ENCODE measurements at places on chromosomes 16 and 17.

DNA sequence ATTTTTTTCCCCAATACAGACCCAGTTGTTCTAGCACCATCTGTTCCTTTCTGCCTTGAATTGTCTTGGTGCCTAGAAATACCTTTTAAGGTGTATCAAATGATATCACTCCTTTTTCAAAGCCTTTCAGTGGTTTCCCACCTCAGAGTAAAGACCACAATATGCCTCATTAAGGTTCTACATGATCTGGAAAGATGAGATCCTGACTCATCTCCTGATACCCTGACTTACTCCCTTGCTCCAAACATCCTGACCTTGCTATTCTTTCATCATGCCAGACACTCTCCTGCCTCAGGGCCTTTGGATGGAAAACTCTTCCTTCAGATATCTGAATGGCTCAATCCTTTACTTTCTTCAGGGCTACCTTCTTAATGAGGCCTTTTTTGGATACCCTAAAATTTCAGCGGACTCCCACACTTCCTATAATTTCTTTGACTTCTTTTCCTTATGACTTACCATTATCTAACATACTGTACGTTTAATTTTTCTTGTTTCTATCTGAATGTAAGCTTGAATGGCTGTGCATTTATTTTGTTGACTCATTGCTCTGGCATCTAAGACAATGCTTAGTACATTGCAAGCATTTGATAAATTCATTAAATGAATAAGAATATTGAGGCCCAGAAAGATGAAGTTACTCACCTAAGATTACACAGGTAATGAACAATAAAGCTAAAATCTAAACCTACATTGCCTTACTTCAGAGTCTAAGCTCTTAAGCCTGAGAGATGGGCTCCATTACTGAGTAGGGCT is 19.2 kb downstream of the FLOT2 start:
- DNase-seq, result no peak

GRCh38 chr17:31564883-31565301 is 173.4 kb downstream of the RAB11FIP4 start:
- no peak for DNase-seq

DNA sequence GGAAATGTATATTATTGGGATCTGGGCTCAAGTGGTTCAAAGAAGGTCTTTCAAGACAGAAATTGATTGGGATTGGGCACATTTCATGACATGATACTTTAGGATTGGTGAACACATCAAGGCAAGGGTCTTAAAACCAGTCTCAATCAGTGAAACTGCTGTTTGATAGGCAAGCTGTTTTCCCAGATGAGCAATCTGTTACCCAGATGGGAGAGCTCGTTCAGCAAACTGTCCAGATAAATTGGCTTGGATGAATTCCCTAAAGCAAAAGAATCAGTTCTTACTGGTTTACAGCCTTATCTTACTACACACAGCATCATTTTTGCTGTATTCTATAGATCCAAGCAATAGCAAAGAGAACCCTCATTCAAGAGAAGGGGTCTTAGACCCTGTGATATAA is 31.0 kb upstream of the CNEP1R1 start:
- DNase-seq, result no peak

DNA sequence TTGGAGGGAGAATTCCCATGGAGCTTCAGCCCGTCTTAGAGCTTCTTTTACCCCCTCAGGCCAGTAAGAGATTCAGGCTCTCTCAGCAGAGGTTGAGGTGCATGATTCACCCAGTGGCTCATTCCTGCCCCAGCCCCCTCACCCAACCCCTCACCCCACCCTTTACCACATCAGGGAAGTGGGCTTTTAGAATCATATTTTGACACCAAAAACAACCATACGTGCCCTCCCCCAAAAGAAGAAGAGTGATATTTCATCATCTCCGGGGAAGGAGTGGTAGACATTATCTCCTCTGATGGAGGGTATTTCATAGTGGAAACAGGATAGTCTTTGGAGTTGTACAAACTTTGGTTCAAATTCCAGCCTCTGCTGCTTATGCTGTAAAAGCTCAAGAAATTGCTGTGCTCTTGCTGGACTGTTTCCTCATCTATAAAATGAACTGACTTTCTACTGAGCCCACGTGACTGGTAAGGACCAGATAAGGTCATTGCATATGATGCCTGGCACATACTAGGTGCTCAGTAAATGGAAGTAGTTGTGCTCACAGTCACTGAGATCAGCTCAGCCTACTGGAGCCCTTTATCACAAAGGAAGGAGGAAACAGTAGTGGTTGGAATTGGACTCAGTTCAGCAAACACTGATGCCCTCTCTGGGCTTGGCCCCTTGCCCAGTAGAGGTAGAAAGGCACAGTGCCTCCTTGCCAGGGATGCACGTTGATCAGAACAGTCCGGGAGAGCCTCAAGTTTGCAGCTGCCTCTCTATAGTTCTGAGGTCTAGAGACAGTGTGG is 18.3 kb upstream of the CCL5 start:
- peak; percentile 68 for DNase-seq

GRCh38 chr16:72066747-72067146 is 3.7 kb downstream of the HPR start:
- peak; percentile 69 for DNase-seq

DNA sequence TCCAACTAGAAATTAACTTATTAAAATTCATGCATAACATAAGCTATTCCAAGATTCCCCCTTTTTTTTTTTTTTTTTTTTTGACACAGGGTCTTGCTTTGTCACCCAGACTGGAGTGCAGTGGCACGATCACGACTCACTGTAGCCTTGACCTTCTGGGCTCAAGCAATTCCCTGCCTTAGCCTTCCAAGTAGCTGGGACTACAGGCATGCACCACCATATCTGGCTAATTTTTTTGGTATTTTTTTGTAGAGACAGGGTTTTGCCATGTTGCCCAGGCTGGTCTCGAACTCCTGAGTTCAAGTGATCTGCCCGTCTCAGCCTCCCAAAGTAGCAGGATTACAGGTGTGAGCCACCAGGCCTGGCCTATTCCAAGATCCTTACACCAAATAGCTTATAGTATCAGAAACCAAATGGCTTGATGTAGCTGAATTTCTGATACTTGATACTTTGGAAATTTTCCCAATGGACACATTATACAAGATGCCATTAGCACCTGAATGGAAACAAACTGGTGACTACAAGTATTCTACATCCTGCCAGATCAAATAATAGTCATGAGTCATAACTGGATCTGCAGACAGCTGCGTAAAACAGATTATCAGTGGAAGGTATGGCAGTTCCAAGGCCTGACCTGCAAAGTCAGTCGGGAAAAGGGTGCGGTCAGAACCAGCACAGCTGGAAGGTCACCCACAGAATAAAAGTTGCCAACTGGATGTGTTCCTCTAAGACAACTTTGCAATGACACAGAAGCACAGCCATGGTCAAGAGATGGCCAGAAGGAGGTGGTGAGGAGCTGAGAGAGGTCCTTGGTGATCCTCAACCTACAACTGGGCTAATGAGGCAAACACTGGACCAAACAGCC is 14.5 kb downstream of the TUBG1 start:
- peak; percentile 60 for DNase-seq

GRCh38 chr17:21278450-21279197 is 5.9 kb upstream of the MAP2K3 start:
- peak; percentile 31 for DNase-seq

DNA sequence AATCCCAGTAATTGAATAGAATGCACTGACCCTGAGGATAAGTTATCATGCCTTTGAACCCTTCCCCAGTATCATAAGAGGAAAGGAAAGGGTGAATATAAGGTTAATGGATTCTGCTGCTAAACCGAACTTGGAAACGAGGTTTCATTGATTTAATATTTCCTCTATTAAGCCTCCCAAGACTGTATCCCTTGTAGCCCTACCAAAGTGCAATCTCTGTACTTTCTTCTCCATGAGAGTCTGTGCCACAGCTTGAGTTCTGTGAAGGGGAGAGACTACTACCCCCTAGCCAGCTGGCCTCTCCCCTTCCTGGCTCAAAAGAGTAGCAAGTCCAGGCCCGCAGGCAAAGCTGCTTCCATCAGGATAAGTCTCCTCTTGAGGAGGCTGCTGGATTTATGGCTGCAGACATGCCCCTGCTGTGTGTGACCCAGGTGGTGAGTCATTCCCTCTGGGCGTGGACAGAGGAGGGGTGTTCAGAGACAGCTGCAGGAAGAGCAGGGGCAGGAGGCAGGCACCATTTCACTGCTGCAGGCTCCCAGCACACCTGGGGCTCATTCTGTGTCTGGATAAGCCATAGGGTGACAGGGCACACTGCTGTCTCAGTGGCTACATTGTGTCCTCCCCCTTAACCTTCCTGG is 58.4 kb downstream of the TOM1L2 start:
- peak; percentile 50 for DNase-seq

DNA sequence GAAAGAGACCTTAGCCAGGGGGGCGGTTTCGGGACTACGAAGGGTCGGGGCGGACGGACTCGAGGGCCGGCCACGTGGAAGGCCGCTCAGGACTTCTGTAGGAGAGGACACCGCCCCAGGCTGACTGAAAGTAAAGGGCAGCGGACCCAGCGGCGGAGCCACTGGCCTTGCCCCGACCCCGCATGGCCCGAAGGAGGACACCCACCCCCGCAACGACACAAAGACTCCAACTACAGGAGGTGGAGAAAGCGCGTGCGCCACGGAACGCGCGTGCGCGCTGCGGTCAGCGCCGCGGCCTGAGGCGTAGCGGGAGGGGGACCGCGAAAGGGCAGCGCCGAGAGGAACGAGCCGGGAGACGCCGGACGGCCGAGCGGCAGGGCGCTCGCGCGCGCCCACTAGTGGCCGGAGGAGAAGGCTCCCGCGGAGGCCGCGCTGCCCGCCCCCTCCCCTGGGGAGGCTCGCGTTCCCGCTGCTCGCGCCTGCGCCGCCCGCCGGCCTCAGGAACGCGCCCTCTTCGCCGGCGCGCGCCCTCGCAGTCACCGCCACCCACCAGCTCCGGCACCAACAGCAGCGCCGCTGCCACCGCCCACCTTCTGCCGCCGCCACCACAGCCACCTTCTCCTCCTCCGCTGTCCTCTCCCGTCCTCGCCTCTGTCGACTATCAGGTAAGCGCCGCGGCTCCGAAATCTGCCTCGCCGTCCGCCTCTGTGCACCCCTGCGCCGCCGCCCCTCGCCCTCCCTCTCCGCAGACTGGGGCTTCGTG is at the start of gene MAPT:
Gene MAPT (plus strand): TSS at position 533 of the 763 bp plus-strand sequence. CDS start 67,784 bp downstream, outside the sequence.
- peak; percentile 94 for DNase-seq

GRCh38 chr16:77250400-77250799 is 51.2 kb downstream of the SYCE1L start:
- no peak for DNase-seq

GRCh38 chr16:86527366-86527765 is 17.0 kb downstream of the FOXF1 start:
- DNase-seq, result no peak

- no peak for DNase-seq
Observed at GRCh38 chr16:1985466-1986150, 1.6 kb downstream of the GFER start.

GRCh38 chr17:34228781-34229180 is 26.3 kb upstream of the CCL2 start:
- no peak for DNase-seq

- DNase-seq, result no peak
Observed at GRCh38 chr16:4911970-4912386, 25.0 kb downstream of the PPL start.

DNA sequence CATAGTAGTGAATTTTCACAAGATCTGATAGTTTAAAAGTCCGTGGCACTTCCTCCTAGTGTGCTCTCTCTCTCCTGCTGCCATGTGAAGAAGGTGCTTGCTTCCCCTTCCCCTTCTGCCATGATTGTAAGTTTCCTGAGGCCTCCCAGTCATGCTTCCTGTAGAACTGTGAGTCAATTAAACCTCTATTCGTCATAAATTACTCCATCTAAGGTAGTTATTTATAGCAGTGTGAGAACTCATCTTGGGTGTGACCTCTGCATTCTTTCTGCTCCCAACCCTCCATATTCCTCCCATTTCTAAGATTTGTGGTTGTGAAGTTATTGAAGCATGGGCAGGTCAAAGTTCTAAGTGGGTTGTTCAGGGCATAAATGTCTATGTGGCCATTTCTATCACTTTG is 62.1 kb upstream of the ADAMTS18 start:
- no peak for DNase-seq

- DNase-seq, result no peak
Observed at GRCh38 chr16:80063031-80063712, 462.6 kb upstream of the MAF start.

DNA sequence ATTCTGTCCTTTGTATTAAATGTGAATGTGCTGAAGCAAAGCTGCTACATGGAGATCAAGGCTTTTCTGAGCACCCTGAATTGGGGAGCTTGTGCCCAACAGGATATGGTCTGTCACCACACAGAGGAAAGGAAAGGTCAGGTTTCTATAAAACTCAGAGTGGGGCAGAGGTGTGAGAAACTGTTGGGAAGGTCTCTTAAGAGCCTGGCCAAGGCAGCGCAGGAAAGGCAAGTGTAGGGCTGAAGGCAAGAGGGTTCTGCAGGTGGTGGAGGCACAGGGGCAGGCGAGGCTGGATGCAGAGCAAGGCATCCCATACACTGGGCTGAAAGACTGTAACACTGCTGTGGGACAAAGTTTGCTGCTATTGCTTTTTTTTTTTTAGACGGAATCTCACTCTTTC is 8.1 kb downstream of the COX6A2 start:
- no peak for DNase-seq

- no peak for DNase-seq
Observed at GRCh38 chr17:37327341-37328090, 48.3 kb upstream of the C17orf78 start.

- DNase-seq, result peak; percentile 94
Observed at GRCh38 chr17:17752089-17752820, 71.0 kb downstream of the RAI1 start.

- no peak for DNase-seq
Observed at GRCh38 chr17:77882481-77883212, 75.9 kb upstream of the TNRC6C start.

DNA sequence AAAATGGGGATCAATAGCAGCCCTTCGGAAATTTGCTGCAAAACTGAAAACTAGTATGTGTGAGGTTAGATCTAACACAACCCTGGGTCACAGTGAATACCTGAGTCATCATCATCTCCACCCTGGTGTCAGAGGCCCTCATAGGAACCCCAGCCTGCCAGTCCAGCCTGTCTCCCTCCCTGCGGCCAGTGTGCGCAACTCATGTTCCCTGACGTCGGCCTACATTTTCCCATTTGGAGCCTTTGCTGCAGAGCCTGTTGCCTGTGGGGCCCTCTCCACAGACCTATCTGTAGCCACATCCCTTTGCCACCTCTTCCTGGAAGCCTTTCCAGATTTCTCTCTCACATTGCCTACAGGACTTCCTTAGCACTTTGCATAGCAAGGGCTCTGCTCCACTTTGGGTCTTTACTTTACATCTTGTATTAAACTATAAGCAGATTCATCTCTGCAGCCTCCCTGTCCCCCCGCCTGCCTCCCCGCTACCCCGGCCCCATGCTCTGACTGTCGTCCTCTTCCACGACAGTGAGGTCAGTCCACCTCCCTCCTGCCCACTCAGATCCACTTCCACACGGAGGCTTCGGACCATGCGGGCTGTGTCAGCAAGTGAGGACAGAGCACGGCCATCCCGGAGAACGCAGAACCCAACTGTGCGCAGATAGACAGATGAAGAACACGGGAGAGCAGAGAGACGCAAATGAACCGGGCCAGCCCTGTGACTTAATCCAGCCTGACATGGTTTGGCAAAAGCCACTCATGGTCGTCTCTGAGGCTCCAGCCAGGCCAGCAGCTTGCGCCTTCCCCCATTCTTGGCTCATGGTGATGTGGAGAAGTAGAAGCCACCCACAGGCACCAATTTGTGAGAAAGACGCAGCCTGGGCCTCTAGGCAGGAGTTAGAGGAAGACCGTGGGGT is 31.0 kb downstream of the NGFR start:
- no peak for DNase-seq

Measured in OCI-M1 (cell line).